ENCODE measurements at places on chromosomes 5 and 9.
A peak's percentile ranks its signal among the peaks of the same experiment; 100 is the strongest.

GRCh38 chr5:73391441-73391881, 57.1 kb downstream of the FOXD1 start:
- DNase-seq, result no peak

DNA sequence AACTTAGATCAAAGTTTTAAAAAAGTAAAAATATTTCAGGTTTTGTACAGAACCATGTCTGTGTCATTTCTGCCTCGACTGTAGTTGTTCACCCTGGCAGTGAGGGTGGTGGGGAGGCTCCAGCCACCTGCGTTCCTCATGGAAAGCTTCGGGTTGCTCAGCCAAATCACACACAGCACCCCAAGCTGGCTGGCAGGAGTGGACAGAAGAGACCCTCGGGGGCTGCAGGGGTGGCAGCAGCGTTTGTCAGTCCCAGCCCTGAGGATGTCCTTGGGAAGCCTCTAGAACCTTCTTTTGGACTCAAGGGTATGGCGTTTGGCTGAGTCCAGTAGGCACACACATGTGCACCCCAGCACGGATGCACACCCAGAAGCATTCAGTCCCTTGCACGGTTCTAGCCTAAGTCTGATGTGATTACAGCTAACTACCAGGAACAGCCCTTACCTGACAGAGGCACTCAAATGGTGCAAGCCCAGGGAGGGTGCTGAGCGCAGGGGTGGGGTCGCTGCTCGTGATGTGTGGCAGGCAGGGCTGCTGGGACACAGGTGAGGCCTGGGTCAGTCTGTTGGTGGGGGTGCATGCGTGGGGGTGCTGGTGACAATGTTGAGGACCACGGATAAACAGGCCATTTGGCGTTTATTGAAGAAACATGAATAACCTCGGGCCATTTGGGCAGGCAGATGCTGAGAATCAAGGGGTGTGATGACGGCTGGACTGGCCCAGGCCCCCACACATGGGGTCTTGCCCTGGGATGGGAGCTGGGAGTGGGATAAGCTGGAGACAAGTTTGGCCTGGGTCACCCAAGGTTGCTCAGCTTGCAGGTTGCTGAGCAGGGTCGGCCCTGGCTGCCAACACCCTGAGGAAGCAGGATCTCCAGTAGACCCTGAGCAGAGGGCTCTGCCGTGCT, 103.4 kb downstream of the PHF2 start:
- no peak for DNase-seq

DNA sequence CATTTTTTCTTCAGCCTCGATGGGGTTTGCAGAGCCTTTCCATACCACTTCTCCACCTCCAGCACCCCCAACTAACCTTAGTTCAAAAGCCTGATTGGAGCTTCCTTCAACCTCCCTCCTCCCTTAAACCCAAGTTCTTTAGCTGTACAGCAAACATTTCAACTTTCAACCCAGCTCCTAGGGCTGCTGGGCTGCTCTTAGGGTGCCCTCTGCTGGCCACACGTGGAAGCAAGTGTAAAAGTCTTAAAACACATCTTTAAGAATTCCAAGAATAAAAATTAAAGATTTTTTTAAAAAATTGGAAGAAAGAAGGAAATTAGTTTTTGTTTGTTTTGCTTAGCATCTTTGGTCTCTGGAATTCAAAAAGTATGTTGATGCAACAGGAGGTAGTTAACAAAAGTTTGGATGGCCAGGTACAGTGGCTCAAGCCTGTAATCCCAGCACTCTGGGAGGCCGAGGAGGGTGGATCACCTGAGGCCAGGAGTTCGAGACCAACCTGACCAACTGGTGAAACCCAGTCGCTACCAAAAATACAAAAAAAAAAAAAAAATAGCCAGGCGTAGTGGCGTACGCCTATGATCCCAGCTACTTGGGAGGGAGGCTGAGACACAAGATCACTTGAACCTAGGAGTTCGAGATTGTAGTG, 15.5 kb upstream of the HSD17B3 start:
- DNase-seq, result peak; percentile 58

GRCh38 chr5:178207183-178207916, 3.0 kb downstream of the HNRNPAB start:
- no peak for DNase-seq

DNA sequence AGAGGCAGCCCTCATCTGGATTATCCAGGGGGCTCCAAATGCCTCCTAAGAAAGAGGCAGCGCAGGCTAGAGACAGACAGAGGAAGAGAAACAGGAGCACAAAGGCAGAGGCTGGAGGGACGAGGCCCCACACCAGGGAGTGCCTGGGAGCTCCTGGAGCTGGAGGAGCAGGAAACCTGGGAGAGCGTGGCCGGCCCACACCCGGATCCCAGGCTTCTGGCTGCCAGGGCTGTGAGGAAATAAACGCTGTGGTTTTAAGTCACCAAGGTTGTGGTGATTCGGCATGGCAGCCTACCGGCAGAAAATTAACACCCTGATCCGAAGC, 165.5 kb downstream of the OLFM1 start:
- DNase-seq, result no peak
